Epithelial cell of proximal tubule (primary cell): ENCODE measurements at places on chromosomes 7 and 10.

GRCh38 chr10:13731799-13732198 lies 145.0 kb downstream of the PRPF18 start:
- no peak for DNase-seq

- DNase-seq, result no peak
Observed at GRCh38 chr7:1348823-1349335, 110.4 kb downstream of the MICALL2 start.

DNA sequence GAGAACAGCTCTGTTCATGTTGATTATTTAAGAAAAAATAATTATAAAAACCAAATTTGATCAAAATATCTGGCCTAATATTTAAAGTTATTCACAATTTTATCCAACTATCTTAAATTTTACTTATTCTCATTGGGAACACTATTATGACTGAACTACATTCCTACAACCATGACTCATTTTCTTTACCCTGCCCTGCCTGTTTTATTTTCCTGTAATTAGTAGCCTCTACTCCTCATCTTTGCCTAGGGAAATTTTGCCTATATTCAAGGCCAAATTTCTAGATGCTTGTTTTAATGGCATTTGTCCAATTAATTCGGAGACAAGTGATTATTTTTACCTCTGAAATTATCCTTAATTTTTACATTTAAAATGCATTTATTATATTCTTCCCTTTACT lies 289.7 kb upstream of the TMEM229A start:
- DNase-seq, result no peak

DNA sequence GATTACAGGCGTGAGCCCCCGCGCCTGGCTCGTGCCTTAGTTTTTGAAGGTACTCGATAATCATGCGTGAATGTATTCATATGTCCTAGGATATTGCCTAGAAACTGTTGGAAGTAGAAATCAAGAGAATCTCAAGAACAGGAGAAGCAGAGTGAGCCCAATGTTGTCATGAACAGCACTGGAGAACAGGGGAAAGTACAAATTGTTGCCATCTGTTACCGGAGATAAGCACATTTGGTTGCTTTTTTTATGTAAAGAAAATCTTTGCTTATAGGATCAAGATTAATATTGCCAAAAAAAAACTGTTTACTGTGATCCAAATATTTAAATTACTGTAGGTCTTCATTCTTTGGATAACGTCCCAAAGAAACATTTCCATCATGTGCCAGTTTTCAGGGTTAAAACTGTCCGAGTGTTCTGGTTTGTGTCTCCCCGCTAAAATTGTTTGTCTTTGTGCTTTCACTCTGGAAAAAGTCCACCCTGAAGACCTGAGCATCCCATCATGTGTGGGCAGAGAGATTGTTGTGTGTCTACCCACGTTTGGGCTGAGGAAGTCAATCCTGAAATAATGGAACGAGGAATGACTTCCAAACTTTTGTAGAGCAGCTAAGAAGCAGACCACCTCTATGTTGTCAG lies 95.7 kb upstream of the CELF2 start:
- DNase-seq, result no peak

- DNase-seq, result no peak
Observed at GRCh38 chr10:30215623-30216022, 133.5 kb downstream of the MTPAP start.

DNA sequence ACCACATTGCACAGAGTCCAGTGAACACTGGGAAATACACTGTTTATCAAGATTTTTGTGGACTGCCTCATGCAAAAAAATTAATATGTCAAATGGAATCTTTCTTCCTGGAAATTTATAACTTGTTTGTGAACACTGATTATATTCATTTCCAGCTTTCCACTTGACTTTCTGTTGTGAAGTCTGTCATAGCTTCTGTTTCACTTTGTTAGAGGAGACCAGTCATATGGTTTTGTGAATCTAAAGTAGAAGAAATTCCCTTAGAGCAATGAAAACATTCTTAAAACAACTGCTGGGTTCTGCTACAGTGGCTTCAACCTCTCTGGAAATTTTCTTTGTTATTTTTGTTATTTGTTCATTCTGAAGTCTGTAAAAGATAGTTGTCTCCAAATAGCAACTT lies 349.5 kb upstream of the NFE2L3 start:
- no peak for DNase-seq

DNA sequence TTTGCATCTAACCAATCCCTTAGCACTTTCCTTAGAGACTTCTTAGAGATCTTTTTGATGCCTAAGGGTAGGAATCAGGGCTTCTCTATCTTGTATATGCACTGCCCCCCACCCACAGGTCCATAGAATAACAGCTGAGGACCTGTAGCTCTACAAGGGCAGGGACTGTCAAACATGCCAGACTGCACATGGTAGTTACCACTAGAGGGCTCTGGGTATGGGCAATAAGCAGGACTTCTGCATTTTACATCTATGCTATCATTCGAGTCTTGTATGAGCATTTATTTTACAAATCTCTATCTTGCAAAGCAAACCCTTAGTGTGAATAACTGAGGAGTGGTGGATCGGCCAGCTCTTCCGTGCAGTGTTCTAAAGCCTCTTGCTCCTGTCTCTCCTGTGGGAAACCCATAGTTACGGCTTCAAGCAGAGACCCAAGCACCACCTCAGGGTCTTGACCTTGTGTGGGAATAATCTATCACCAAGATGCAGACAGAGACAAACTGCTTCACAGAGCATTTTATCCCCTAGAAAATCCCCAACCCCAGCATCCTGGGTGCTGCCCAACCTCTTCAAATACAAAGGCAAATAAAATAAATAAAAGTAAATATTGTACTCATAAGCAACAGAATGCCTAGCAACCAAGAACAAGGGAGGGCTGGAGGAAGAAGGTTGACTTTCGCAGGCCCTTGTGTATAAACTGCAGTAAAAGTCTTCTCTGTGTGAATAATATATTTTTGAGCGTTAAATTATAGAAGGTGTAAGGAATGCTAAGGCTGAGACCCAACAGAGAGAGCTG lies 219.3 kb downstream of the WDR11 start:
- DNase-seq, result no peak
